ENCODE measurements at places on chromosomes 4 and X.

DNA sequence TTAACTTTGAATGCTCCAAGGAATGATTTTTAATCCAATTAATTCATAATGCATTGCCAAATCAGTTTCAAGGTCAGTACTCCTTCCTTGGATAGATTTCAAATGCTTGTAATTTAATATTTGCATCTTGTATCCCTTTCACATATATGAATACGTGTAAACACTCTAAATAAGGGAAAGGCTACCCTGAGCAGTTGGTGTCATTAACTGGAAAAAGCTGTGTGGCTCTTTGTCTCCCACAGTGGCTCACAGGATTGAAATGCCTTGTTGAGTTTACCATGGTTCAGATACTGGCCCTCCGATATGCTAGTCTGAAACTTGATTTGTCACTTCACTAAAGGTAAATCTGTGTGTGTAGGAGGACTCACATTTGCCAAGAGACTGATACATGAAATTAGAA is 16.7 kb upstream of the ACOT9 start:
- no peak for DNase-seq

DNA sequence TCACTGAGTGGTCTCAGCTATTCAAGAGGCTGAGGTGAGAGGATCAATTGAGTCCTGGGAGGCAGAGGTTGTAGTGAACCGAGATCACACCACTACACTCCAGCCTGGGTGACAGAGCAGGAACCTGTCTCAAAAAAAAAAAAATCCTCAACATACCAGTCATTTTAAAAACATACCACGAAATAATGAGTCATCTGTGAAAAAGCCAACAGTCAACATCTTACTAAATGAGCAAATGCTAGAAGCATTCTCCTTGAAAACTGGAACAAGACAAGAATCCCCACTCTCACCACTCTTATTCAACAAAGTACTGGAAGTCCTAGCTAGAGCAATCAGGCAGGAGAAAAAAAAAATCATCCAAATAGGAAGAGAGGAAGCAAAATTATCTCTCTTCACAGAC is 104.0 kb upstream of the ARHGEF9 start:
- DNase-seq, result no peak

GRCh38 chr4:104942990-104943743 is 203.5 kb upstream of the TET2 start:
- DNase-seq, result no peak

GRCh38 chr4:93221771-93222170 is 606.8 kb upstream of the ATOH1 start:
- DNase-seq, result no peak

DNA sequence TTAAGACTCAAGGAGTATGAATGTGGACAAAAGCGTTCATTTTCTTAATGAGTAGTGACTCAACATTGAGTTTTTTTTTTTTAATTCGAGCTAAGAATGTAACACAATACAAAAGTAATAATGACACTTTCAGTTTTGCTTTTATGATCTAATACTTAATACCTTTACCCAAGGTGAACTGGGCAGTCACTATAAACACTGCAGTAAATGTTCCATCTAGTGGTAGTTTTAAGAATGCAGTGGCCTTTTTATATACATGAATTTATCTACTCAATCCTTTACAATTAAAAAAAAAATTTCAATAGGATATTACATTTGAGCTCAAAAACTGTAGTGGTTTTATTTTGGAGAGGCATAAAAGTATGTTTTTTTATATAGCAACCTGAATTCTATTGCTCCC is 33.9 kb downstream of the PDK3 start:
- DNase-seq, result no peak

DNA sequence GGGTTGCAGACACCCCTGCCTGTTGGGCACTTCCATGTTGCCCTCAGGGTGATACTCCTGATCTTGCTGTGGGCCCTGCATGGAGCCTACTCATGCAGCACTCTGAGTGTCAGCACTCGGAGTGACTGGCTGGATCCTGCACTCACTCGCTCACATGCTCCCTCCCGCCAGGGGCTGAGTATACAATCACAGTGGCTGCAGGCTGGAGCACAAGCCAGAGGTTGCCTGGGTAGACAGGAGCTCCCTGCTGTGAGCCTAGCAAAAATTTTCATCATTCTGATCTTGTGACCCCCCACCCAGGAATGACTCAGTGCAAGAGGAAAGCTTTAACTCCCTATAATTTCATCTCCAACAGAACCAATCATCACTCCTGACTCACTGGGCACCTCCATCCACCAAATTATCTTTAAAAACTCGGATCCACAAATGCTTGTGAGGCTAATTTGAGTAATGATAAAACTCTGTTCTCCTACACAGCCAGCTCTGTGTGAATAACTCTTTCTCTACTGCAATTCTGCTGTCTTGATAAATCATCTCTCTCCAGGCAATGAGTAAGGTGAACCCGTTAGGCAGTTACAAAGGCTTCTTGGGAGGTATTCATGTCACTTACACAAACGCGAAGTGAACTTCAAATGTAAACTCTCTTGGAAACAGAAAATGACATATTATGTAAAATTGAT is 1180.8 kb upstream of the PABPC4L start:
- DNase-seq, result no peak

DNA sequence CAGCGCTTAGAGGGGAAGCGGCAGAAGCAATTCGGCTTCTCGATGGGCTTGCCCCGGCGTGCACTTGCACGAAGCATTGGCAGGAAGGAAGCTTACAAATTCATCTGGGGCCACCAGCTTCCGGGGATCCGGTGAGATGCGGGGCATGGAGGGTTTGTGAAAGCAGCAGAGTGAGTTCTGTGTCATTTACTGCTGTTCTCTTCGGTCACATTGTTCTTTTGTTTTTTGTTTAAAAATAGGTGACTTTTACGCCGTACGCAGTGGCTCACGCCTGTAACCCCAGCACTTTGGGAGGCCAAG is 47.0 kb downstream of the ASMT start:
- DNase-seq, result no peak

DNA sequence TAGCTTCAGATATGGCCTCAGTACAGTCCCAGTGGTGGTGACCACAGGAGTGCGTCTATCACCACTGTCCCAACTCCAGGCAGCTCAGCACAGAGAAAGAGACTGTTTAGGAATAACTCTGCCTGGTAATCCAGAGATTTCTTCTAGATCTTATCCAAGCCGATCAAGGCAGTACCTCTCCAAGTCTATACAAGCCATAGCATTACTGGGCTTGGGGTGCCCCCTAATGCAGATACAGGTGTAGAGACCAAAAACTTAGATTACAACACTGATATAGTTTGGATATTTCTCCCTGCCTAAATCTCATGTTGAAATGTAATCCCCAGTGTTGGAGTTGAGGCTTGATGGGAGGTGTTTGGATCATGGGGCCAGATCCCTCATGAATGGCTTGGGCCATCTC is 100.9 kb downstream of the PTCHD1 start:
- DNase-seq, result no peak

DNA sequence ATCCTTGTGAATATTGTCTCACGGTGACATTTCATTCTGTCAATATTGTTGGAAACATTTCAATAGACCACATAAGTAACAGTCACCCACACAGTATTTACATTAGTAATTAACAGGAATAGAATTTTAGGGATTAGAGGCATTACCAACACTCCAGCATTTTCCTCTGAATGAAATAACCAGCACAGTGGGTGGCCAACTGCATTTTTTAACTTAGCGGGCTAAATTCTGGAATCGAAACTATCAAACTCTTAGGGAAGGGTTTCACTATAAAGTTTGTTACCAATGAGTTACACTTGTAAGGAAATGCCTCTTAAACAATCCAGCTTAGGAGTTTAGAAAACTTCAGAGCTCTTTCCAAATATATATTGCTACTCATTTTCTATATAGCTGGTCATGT is 403.0 kb downstream of the ADGRL3 start:
- no peak for DNase-seq

DNA sequence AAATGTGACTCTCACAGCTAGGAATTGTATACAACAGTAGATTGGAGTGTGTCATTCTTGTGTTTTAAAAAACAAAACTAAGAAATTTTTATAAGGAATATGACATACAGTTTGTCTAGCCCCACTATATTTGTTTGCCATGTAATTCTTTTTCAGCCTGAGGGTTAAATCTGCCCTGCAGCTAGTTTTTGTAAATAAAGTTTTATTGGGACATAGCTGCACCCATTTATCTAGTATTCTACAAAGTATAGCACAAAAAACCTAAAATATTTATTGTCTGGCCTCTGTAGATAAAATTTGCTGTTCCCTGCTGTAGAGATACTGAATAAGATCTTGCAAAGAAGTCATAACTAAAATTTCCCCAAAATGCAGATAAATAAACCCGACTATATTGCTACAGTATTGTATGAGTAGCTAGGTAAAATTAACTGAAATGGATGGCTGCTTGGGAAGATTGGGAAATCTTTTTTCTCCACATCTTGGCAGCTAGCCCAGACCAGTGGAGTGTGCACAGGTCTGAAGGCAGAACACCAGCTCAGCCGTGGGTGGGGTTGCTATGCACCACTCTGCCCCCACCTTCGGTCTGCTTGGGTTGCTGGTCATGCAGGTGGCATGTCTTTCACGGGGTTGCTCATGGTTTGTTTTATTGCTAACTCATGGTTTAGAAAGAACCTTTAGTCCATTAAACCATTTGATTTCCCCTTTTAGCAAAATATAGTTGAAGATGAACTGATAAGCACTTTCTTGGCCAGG is 127.9 kb downstream of the KLHL8 start:
- peak; percentile 68 for DNase-seq

DNA sequence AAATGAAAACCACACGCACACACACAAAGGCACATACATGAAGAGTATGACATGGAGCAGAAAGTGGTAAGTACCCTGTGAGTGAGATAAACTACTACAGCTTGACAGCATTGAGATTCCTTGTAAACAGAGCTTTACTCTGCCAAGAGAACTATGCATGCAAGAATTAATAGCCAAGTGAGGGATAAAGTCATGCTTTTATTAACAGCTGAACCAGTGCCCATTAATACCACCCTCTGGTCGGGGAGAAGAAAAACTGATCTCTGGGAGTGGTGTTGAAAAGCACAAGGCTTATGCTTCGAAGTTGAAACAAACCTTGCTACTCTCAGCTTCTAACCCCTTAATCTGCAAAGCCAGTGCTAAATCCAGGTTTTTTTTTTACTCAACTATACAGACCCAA is 95.9 kb upstream of the C1QTNF7 start:
- no peak for DNase-seq

- DNase-seq, result no peak
Observed at GRCh38 chrX:75084757-75085156, 71.3 kb downstream of the ABCB7 start.

DNA sequence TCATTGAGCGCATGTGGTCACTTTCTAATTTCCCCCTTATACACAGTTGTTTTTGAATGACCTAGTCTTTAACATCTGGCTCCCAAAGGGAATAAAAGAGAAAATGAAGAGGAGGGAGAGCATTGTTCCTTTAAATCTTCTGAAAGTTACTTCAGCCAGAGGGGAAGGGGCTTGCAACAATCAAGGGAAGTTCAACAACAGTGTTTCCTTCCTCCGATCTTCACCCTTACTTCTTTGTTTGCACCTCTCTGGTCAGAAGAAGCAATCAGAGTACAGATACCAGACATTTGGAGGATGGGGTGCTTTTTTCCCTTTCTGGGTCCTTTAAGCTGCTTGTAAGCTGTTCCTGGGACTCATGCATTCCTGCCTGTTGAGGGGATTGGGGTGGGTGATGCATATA is 125.4 kb downstream of the TBC1D19 start:
- DNase-seq, result no peak

- DNase-seq, result no peak
Observed at GRCh38 chr4:127355743-127356142, 277.0 kb upstream of the INTU start.

DNA sequence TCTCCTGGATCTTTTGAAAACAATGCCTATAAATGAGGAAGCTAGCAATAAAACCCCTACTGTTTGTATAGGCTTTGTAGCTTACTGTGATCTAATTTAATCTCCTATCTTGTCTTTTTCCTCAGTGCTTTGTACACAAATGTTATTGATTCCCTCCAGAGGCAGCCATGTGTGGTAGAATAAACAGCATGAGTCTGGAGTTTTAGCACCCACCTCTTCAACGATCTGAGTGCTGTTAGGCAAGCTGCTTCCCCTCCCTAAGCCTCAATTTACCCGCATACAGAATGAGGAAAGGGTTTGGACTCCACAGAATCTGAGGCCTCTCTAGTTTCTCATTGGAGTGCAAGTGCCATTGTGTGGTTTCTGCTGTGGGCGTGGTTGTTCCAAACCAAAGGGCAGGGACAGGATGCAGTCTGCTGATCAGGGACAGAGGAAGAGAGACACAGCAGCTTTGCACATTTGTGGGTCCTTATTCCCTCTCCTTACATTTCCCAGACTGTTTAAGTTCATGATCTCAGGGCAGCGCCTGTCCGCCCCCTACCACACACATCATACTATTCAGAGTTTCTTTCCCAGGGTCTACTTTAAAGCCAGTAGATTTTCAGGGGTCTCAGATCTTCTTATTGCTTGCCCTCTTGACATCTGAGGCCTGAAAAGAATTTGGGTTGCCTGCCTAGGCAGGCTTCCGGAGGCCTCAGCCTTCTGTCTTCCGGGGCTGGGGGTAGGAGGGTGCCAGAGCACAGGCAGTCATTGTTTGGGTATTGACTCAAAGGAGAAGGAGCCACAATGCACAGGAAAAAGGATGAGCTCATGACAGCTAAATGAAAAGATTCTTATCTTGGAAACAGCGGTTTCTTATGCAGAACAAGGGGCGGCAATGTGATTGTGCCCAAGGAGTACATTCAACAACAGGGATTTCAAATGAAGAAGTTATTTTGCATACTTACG is 114.9 kb upstream of the TEX13D start:
- DNase-seq, result no peak

- DNase-seq, result no peak
Observed at GRCh38 chrX:8504451-8504850, 39.8 kb downstream of the VCX3B start.

GRCh38 chr4:81997313-81997712 is 376.5 kb downstream of the HNRNPD start:
- no peak for DNase-seq

DNA sequence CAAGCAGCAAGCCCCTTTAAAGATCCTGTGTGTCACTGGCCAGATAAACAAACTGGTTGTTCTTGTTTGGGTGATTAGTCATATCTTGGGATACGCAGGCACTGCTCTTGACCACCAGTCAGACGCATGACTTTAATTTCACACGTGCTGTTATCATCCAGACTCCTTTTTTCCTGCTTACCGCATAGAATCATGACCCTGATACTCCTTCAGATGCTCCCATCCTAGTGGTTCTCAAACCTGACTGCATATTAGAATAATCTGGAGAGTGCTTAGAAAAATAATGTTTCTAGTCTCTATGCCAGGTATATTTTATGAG is 78.8 kb downstream of the CLDN22 start:
- no peak for DNase-seq

All from aorta (tissue), 5 donors.